ENCODE measurements at places on chromosomes 4 and X. TPM values are rescaled to one million over a fixed set of nuclear protein-coding genes. Genes with fewer than 3 reads are reported as not detected.

The TEX13C gene
- not detected for total RNA-seq

The NLGN4X gene
- 51.3 TPM for total RNA-seq

DNA sequence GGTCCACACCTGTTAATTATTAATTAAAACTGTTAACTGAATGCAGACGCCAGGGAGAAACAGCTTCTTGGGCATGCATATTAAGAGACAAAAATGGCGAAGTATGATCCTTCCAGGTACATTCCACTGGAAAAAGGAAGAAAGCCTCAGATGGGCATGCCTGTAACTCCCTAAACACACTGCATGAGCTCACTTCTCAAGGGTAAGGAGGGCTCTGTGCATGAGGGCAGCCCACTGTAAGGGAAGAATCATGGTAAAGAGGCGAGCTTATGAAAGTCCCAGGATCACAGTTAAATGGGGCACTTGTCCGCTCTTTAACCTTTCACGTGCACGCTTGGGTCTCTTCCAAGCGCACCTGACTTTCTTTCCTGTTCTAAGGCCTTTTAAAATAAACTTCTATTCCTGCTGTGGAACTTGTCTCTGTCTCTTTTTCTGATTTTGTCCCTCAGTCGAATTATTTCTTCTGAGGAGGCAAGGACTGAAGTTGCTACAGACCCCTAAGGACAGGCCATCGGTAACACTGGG is 321.7 kb downstream of the PPP1R2C start:
- H3K27ac ChIP-seq: no peak overlapping the region
- H3K27me3 ChIP-seq: no peaks in the 10 kb centered on the region
- no peaks in the 10 kb centered on the region for H3K4me1 ChIP-seq

The RTL3 gene
- not detected for total RNA-seq

DNA sequence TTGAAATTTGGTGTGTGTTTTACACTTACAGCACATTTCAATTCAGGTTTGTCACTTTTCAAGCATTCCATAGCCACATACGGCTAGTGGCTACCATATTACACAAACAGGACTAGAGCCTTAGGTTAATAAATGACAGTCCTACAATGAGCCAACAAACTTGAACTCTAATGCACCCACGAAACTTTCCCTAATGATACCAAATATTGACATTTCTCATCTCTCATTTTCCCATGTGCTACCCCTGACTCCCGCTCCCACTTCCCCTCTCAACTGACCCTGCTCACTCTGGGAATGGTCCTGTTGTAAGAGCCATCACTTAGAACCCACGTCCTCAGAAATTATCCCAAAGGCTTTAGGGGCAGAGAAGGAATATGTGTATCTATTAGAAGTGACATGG is 4.9 kb upstream of the TLR10 start:
- DNase-seq: no peak
- peaks cover 5% of the 10 kb centered on the region for H3K4me1 ChIP-seq
- no peak overlapping the region for H3K4me3 ChIP-seq
- H3K36me3 ChIP-seq: no peaks in the 10 kb centered on the region

- no peak overlapping the region for H3K27ac ChIP-seq
- peaks cover 13% of the 10 kb centered on the region for H3K36me3 ChIP-seq
- H3K27me3 ChIP-seq: no peaks in the 10 kb centered on the region
- no peak for DNase-seq
These were observed 35.8 kb upstream of the LARP1B start for GRCh38 chr4:128025319-128025718.

The ODAPH gene
- total RNA-seq: not detected

GRCh38 chr4:138868562-138868961 is 147.0 kb upstream of the NOCT start:
- peaks cover 8% of the 10 kb centered on the region for H3K4me1 ChIP-seq
- H3K36me3 ChIP-seq: no peaks in the 10 kb centered on the region
- H3K27ac ChIP-seq: no peak overlapping the region
- no peak overlapping the region for H3K4me3 ChIP-seq

GRCh38 chrX:123959281-123960063 is 2.0 kb upstream of the STAG2 start:
- H3K4me3 ChIP-seq: peak overlapping the region; percentile 97
- H3K27me3 ChIP-seq: peaks cover 2% of the 10 kb centered on the region
- peaks cover 10% of the 10 kb centered on the region for H3K36me3 ChIP-seq

The MAB21L2 gene
- total RNA-seq: not detected

The KLHL5 gene
- total RNA-seq: 46.0 TPM

GRCh38 chrX:119685225-119686066 is 7.5 kb downstream of the SEPTIN6 start:
- no peak overlapping the region for H3K4me3 ChIP-seq
- DNase-seq: no peak
- no peaks in the 10 kb centered on the region for H3K36me3 ChIP-seq
- H3K4me1 ChIP-seq: peaks cover 19% of the 10 kb centered on the region
- H3K27me3 ChIP-seq: no peaks in the 10 kb centered on the region
- H3K27ac ChIP-seq: peak overlapping the region; percentile 48

DNA sequence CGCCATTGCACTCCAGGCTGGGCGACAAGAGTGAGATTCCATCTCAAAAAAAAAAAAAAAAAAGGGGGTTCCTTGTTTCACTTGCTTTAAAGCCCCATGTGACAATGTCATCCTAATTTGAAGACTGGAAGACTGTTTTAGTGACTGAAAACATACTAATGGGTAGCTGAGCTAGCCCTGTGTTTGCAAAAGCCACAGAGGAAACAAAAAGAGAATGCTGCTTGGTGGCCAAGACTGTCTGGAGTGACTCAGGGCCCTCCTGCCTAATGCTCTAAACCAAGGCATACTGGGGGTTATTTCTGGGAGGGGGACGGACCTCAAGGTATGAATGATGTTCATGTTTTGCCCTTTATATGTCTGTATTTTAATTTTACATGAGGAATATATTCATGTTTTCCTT is 16.0 kb downstream of the HPSE start:
- peaks cover 30% of the 10 kb centered on the region for H3K4me1 ChIP-seq
- no peak for DNase-seq
- no peak overlapping the region for H3K4me3 ChIP-seq
- H3K27ac ChIP-seq: no peak overlapping the region
- peaks cover 26% of the 10 kb centered on the region for H3K36me3 ChIP-seq
- peaks cover 5% of the 10 kb centered on the region for H3K27me3 ChIP-seq

DNA sequence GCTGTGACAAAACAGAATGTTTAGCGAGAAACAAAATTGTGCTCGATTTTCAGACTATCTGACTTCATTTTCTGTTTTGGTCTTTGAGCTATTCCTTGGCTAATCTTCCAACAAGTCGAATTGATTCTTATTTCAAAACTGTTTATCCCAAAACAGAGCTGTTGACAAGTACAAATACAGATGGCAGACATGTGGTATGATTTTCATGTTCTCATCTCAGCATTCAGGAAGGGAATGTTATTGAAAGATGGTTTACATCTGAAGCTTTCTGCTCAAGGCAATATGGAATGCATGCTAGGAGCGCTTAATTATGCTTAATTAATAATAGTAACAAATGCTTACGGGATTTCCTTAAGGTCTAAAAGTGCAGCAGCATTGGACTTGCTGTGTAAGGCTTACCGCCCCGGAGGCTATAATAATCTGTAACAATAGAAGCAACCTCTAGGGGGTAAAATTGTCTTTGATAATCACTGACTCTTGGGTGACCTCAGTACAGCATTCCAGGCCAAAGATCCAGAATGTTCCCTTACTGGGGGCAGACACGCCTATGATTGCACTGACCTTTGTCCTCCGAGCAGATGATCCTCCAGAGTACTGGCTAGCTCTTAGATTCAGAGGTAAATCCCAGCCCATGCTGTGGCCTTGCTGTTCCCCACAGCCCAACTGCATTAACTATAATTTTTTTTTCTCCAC is 16.4 kb downstream of the LSM6 start:
- peaks cover 3% of the 10 kb centered on the region for H3K27me3 ChIP-seq
- H3K4me1 ChIP-seq: peaks cover 19% of the 10 kb centered on the region
- no peak overlapping the region for H3K4me3 ChIP-seq
- H3K27ac ChIP-seq: no peak overlapping the region
- peaks cover 25% of the 10 kb centered on the region for H3K36me3 ChIP-seq

DNA sequence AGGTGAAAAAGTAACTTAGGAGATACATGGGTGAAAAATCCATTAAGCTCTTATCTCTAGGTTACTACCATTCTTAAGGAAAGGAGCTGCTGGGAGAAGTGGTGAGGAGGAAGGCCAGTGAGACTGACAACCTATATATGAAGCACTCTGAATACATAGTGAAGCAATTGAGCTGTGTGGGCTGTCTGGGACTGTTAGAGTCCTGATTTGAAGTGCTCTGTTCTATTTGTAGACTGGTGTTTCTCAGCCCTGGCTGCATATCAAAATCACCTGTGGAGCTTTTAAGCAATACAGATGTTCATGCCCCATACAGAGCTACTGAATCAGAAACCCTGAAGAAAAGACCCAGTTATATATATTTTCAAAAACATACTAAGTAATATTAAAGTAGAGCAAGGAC is 3.9 kb downstream of the SERTM2 start:
- H3K4me1 ChIP-seq: peaks cover 8% of the 10 kb centered on the region
- H3K36me3 ChIP-seq: no peaks in the 10 kb centered on the region
- no peak overlapping the region for H3K4me3 ChIP-seq
- H3K27me3 ChIP-seq: no peaks in the 10 kb centered on the region
- no peak overlapping the region for H3K27ac ChIP-seq

- H3K27me3 ChIP-seq: no peaks in the 10 kb centered on the region
- no peak overlapping the region for H3K4me3 ChIP-seq
- H3K27ac ChIP-seq: no peak overlapping the region
- H3K36me3 ChIP-seq: no peaks in the 10 kb centered on the region
- H3K4me1 ChIP-seq: no peaks in the 10 kb centered on the region
- DNase-seq: no peak
These were observed 57.9 kb upstream of the PLS3 start for GRCh38 chrX:115503099-115503498.

The F8A2 gene
- not detected for total RNA-seq

The GYG2 gene
- total RNA-seq: 4.5 TPM

GRCh38 chr4:28772788-28773187 is 1912.1 kb downstream of the STIM2 start:
- H3K36me3 ChIP-seq: no peaks in the 10 kb centered on the region
- H3K4me1 ChIP-seq: peaks cover 4% of the 10 kb centered on the region
- no peak overlapping the region for H3K27ac ChIP-seq
- no peak overlapping the region for H3K4me3 ChIP-seq

DNA sequence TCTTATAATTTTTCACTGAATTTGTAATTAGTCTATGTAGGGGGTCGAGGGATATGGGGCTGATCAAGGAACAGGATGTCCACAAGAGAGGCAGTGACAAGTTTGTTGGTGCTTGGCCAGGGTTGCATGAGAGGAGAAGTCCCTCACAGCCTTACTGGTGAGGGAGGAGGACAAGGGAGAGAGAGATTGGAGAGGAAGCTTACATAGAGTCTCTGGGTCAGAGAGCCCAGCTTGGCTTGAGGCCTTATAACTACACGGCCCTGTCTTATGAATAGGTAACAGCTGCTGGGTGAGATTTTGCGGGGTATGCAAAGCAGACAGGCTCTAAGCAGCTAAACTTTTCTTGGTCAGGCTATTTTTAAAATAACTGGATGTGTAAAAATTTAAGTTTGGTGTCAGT is 37.9 kb upstream of the OTUD4 start:
- no peak for DNase-seq
- H3K27me3 ChIP-seq: peaks cover 1% of the 10 kb centered on the region
- H3K36me3 ChIP-seq: no peaks in the 10 kb centered on the region
- H3K4me1 ChIP-seq: peaks cover 12% of the 10 kb centered on the region

GRCh38 chr4:139593091-139593564 is 37.1 kb upstream of the SETD7 start:
- no peak overlapping the region for H3K4me3 ChIP-seq
- no peak for DNase-seq
- H3K27me3 ChIP-seq: no peaks in the 10 kb centered on the region

The DUX4 gene
- 0.49 TPM for total RNA-seq

DNA sequence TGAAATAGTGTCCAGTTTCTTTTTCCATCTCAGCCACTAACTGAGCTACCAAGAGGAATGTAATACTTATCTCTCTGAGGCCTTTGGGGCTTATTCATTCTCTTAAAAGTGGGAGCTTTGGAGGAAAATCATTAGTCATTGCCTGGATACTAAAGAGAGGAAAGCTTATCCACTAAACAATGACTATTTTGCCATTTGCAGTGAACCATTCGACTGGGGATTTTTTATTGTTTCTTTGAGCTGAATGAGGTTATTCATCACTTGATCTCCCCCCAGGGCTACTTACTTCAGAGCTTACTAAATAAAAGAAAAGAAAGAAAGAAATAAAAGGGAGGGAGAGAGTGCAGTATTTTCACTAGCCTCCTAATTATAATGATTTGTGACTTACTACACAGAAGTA is 1329.5 kb upstream of the TENM3 start:
- H3K27ac ChIP-seq: no peak overlapping the region
- no peak for DNase-seq
- H3K36me3 ChIP-seq: no peaks in the 10 kb centered on the region
- no peak overlapping the region for H3K4me3 ChIP-seq
- no peaks in the 10 kb centered on the region for H3K27me3 ChIP-seq

DNA sequence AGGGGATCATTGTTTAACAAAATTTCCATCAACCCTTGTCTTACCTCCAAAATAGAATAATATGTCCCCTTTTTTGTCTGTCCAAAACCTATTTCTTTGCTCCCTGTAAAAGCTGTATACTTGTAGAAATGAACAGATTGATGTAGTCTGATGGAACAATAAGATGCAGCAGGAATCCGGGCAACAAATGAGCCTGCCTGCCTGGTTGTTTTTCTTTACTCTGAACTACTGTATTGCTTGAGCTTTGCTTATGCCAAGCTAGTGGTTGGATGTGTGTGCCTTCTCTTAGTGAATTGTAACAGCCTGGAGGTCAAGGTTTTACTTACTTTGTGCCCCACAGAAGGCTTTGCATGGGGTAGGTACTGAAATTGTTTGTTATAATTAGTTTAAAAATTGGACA is 116.2 kb upstream of the TLL1 start:
- no peaks in the 10 kb centered on the region for H3K36me3 ChIP-seq
- no peak for DNase-seq
- H3K27ac ChIP-seq: no peak overlapping the region
- H3K27me3 ChIP-seq: no peaks in the 10 kb centered on the region

- no peaks in the 10 kb centered on the region for H3K27me3 ChIP-seq
- no peaks in the 10 kb centered on the region for H3K36me3 ChIP-seq
- H3K4me3 ChIP-seq: no peak overlapping the region
- DNase-seq: no peak
- no peak overlapping the region for H3K27ac ChIP-seq
These were observed 355.7 kb downstream of the ADGRL3 start for GRCh38 chr4:61555789-61556188.

GRCh38 chr4:2250357-2251072 is 8.6 kb upstream of the HAUS3 start:
- H3K4me3 ChIP-seq: no peak overlapping the region
- H3K36me3 ChIP-seq: peaks cover 21% of the 10 kb centered on the region
- DNase-seq: no peak
- H3K27me3 ChIP-seq: peaks cover 23% of the 10 kb centered on the region
- H3K4me1 ChIP-seq: peaks cover 7% of the 10 kb centered on the region

DNA sequence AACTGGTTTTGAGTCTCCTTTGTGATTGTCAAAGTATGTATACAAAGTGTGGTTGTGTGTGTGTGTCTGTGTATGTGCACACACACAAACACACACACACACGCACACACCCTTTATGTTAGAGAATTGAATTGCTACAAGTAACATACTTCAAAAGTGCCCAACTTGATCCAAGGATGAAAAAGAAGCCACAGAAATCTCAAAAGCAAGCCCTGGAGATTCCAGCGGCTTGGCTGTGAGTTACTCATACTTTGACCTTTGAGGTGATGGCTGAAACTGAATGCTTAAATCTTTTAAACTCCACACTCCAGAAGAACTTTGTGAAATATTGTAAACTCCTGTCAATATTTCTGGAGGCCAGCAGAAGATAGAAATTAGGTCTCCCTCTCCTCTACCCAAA is 168.4 kb upstream of the NRK start:
- no peaks in the 10 kb centered on the region for H3K27me3 ChIP-seq
- H3K4me3 ChIP-seq: no peak overlapping the region
- H3K4me1 ChIP-seq: no peaks in the 10 kb centered on the region
- no peak for DNase-seq

All from endothelial cell (in vitro differentiated cells).